ENCODE measurements at places on chromosomes 12 and 14.

GRCh38 chr14:61525293-61526011 is 169.9 kb upstream of the HIF1A start:
- peak; percentile 82 for DNase-seq

DNA sequence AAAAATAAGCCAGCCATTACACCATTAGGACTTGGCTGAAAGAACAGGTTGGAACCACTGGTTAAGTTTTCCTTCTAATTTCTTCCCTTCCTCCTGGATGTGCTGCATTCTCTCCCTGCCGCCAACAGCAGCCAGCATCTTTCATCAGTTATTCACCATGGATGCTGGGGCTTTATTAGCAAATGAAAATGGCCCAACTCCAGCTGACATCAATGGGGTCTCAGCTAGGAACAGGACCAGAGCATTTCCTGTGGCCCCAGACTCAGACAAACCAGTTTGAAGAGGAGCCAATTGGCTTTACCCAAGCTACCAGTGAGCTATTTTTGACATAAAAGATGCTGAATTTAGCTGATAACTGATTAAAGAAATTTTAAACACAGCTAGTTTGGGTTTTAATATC is 26.0 kb upstream of the TBX5 start:
- DNase-seq, result no peak

GRCh38 chr12:122126713-122127597 is 47.1 kb downstream of the IL31 start:
- no peak for DNase-seq

DNA sequence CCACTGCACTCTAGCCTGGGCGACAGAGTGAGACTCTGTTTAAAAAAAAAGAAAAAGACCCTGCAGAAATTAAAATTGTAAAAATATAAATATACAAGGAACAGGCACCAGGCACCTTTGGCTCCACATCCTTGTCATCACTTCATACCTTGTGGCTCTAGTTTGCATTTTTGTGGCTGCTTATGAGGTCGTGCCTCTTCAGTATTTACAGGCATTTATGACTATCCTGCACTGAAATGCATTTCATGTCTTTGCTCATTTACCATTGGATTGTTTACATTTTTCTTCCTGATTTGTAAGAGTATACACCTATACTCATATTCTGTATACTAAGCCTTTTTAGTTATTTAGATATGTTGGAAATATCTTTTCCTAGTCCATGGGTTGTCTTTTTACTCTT is 20.1 kb downstream of the BICD1 start:
- DNase-seq, result no peak

DNA sequence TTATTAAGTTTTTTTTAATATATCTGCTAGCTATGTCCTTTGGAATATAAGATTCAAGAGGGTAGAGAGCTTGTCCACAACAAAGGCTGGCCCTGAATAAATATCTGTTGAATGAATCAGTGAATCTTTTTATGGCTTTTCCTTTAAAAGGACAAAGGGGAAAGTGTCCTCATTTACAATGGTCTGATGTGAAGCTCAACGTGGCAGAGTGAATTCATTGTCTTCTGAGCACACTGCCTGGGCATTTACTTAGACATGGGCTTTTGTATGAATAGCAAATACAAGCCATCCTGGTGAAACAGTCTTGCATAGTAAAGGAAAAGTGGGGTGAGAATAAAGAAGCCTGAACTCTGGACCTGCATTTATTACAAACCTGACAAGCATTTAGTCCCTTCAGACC is 201.2 kb downstream of the NELL2 start:
- DNase-seq, result no peak

- DNase-seq, result no peak
Observed at GRCh38 chr12:53034459-53034858, 15.4 kb upstream of the TNS2 start.

DNA sequence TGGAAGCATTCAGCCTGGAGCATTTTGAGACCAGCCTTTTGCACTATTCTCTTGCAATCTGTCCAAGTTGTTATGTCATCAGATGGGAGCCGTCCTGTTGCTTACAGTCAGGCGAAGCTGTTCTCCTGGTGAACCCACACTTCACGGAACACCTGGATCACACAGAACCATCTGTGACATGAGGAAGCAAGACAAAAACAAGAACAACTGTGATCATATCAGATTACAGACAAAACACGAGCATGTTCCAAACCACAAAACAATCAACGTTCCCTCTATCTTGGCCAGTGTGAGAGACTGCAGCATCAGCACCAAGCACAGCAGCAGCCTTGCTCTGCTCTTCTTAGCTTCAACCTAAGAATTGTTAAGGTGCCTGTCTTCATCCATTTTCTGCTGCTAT is 180.5 kb upstream of the SFSWAP start:
- no peak for DNase-seq

DNA sequence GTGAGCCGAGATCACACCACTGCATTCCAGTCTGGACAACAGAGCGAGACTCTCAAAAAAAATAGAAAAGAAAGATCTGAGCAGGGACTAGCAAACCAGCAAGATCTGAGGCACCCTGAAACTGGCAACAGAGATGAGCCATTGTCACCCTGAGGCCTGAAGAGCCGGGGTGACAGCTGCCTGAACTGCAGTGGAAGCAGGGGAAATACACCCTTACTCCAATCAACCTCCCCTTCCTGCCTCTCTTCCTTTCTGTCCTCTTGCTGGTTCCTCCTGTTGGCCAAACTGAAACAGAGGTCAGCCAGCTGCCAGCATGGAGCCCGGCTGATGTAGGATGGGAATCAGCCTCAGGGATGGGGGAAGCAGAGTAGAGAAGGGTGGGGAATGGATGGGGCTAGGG is 192.0 kb downstream of the CHST11 start:
- DNase-seq, result no peak

DNA sequence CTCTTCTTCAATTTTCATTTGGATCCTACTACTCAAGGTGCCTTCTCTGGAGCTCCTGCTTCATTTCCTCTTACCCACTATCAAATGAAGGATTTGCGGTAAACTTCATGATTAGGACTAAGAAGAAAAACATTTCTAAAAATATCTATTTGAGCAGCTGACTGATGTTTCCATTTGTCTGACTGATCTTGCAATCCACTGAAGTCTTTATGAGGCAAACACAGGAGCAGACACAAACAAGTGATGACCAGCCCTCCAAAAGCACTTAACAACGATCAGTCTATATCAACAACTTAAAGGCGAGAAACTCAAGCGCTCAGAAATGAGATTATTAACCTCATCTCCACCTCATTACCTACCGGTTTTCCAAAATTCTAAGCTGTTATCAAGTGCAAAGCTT is 26.2 kb downstream of the OSBPL8 start:
- no peak for DNase-seq

GRCh38 chr12:66668311-66668710 is 10.6 kb downstream of the GRIP1 start:
- DNase-seq, result no peak

GRCh38 chr12:21276826-21277225 is 57.9 kb downstream of the SLCO1A2 start:
- no peak for DNase-seq

DNA sequence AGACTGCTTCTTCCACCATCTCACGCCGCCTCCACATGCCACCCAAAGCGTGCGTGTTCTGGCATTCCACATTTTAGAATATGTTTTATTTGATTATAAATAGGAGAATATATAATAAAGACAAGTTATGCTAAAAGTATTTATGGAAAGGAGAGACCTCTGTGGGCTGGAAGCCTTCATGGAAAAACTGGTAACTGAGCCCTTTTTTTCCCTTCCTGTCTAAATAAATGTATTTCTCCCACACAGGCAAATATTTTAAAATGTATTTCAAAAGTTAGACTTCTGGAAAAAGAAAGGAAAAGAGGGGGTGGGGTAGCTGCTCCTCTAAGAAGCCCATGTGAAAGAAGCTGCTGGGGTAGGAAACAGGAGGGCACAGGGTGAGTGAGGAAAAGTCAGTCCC is 16.1 kb upstream of the NR4A1 start:
- DNase-seq, result no peak

- DNase-seq, result no peak
Observed at GRCh38 chr12:68804657-68805591, 3.1 kb upstream of the MDM2 start.

DNA sequence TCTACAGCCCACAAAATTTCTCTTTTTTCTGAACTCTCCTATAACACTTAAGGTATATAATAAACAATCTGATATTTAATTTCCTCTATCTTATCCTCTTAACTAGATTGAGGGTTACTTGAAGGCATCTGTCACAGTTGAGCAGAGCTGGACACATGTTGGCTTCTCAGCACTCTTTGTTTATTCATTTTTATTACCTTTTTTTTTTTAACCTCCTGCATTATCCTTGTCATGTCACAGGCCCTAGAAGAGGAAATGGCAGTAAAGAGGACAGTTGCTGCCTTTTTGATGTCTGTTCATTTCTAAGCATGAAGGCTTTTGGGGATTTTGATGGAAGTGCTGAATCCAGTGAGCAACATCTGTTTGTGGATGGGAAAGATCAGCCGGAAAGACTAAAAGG is 32.5 kb upstream of the EVL start:
- DNase-seq, result no peak

DNA sequence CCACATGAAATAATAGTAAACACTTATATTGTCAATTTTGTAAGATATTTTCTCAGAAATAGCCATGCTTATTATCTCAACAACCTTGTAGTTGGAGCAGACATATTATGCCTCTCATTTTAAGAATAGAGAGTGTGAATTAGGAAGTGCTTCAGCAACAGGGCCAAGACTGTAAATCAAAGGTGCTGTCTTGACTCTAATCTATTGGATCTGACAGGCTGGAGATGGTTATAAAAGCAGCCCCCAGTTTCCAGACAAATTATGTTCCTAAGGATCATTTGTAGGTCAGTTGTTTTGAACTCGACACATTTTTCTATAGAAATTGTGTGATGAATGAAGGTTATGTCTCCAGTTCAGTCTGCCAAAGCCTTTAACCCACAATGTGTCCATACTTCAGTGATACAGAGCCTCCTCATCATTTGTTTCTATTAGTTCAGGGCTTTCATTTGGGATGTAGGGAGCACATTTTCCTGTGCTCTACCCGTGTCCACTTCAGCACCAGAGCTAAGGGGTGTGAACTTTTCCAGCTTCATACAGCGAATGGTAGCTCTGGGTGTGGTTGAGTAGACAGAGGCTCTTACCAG is 284.8 kb upstream of the FBXO33 start:
- no peak for DNase-seq

DNA sequence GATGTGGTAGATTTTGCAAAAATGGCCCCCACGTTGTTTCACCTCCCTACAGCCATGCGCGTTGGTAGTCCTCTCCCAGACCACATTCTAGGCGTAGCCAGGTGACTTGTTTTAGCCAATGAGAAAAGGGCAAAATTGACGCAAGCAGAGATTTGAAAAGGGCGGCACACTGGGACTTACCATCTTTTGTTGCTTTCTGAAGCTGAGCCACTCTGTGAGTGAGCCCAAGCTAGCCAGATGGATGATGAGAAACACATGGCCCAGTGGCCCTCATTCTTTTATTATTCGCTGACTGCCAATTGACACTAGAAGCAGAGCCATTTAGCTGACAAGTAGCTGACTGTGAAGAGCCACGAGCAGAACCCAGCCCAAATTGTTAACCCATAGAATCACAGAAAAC is 142.0 kb upstream of the GZMB start:
- DNase-seq, result no peak

GRCh38 chr12:66058554-66058953 is 72.0 kb downstream of the LLPH start:
- DNase-seq, result no peak

DNA sequence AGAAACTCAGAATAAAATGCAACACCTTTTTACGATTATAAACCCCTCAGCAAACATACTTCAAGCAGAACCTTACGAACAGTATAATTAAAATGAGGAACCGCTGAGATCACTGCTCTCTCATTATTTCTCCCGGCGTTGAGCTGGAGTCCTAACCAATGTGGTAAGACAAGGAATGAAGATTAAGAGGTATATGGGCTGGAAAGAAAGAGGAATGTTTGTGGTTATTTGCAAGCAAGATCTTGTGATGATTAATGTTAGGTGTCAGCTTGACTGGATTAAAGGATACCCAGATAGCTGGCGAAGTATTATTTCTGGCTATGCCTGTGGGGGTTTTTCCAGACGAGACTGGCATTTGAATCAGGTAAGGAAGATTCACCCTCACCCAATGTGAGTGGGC is 10.3 kb upstream of the ZNF84 start:
- no peak for DNase-seq

- peak; percentile 42 for DNase-seq
Observed at GRCh38 chr14:55129428-55130195, 560 bp downstream of the LGALS3 start.

GRCh38 chr12:40953076-40953475 is 235.0 kb upstream of the PDZRN4 start:
- DNase-seq, result no peak

- no peak for DNase-seq
Observed at GRCh38 chr12:42763682-42764081, 174.1 kb upstream of the PRICKLE1 start.

DNA sequence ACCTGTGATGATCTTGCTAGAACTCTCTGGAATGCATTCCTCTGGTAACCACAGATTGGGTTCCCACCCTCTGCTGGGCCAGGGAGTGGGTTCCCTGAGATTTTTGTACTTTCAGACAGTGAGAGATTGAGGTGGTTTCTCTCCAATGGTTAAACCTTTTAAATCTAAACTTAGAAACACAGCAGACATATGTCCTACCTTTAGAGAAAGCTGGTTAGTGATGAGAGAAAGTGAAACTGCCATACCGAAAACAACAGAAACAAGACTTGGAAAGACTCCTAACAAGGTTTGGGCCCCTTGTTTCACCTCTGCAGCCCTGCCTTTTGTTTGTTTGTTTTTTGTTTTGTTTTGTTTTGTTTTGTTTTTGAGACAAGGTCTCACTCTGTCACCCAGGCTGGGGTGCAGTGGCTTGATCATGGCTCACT is 9.7 kb upstream of the SGPP1 start:
- no peak for DNase-seq

DNA sequence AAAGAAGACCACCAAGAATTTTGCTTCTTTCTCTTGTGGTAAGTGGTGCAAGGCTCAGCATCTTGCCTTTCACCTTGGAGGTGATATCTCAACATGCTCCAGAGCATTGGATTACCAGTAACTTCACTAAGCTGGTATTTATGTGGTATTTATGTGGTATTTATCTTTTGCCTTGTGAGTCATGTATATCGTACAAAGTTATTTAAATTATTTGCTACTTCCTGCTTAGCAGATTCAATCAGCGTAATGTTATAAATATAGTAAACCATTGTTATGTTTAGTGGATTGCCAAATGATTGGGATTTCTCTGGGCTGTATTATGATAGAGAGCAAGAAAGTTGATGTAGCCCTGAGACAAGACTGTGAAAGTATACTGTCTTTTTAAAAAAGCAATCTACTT is 366.4 kb downstream of the IPO8 start:
- no peak for DNase-seq

DNA sequence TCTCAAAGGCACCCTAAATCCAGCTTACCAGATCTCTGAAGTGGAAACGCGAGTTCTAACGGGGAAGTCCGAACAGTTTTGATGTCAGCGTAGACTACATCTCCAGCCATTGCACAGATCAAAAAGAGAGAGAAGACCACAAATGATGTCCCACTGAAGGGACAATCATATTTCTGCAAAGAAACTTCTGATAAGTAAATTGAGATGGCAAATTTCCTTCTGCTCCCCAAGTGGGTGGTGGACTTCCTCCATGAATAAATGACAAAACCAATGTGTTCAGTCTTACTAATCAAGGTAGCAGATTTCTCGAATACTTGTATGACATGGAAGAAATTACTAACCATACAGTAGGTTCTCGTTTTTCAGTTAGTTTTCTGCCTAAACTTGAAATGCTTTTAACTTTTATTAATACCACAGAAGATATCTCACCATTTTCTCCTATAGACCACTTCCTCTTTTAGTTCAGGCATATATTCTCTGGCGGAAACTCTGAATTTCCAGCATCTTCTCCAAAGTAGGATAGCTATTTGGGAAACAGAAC is at the start of gene CLECL1:
Gene CLECL1 (minus strand): TSS at position 177 of the 541 bp plus-strand sequence.
- no peak for DNase-seq
